ENCODE measurements at places on chromosomes 3 and 15. TPM values are rescaled to one million over a fixed set of nuclear protein-coding genes. Genes with fewer than 3 reads are reported as not detected.

DNA sequence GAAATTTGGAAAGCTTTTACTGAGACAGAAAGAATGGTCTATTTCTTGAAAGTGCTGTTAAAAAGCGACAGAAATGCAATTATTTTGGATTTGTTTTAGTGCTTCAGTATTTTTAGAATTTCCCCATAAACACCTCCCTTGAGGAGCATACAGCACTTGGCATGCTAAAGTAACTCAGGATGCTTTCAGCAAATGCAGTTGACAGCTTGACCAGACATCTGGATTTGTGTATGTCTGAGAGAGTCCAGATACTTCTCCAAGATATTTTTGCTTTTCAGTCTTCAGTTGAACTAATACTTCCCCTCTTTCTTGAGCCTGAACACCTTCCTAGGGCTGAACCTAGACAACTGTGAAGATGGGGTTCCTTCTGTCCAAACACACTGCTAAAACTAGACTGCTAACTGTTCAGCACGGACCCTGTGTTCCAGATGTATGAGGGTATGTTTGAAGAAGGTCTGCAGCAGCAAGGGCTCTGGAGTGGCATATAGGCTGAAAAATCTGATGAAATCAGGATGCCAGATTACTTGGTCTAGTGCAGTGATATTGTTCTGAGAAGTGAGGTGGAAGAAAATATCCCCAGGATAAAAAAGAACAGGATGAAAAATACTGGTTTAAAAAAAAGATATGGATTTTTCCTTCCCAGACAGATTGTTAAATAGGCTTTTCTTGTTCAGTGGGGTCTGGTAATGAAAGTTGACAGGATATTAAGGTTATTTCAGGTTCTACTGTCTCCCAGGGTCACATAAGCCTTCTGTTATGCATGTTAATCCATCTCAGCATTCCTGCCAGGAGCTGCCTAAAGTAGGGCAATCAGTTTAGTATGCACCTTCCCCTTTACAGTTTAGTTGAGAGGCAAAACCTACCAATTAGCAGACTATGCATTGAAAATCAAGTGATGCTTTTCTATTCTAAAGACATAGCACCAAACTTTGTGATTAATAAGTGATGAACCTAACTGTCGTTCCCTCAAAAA, 516.9 kb upstream of the TBL1XR1 start:
- no peak for DNase-seq

GRCh38 chr3:99396651-99397275, 241.6 kb upstream of the COL8A1 start:
- DNase-seq, result no peak

DNA sequence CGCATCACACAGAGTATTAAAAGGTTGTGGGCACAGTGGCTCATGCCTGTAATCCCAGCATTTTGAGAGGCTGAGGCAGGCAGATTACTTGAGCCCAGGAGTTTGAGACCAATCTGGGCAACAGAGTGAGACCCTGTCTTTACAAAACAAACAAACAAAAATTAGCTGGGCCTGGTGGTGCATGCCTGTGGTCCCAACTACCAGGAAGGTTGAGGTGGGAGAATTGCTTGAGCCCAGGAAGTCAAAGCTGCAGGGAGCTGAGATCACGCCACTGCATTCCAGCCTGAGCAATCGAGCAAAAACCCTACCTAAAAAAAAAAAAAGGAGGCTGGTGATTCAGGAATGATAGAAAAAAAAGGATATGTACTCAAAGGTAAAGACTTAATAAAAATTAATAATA, 28.2 kb upstream of the ST6GAL1 start:
- no peak for DNase-seq

GRCh38 chr3:48686538-48687219, 964 bp upstream of the NCKIPSD start:
- no peak for DNase-seq

GRCh38 chr3:197169028-197169427, 129.4 kb downstream of the DLG1 start:
- no peak for DNase-seq

DNA sequence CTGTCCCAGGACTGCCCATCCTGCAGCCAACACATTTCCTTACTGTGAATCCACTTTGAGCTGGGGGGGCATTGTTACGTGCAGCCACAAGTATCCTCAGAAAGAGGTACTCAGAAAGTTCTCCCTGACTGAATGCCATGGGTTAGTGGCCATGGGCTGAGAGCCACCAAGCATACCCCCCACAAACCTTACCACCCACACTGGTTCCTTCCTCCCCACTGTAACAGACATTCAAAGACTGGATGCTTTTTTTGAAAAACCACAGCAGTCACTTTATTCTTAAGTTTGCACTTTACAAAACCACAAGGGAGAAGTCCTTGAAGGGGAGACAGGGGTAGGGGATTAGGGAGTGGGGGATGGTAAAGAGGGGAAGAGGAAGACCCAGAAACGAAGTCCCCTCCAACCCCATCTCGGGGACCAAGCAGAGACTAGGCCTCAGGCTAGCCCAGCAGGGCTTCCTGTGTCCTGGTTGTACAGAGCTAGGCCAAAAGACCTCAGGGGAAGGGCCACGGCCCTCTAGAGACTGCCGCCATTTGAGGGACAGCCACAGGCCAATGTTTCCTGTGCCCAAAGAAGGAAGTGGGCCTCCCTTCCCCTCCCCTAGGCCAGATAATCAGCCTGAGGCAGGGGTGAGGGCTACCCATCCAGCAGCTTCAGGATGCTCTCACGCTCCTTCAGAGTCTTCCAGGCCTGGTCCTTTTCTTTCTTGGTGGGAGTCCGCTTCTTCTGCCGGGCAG, 10.1 kb upstream of the CAMK1 start:
- DNase-seq, result peak; percentile 47

DNA sequence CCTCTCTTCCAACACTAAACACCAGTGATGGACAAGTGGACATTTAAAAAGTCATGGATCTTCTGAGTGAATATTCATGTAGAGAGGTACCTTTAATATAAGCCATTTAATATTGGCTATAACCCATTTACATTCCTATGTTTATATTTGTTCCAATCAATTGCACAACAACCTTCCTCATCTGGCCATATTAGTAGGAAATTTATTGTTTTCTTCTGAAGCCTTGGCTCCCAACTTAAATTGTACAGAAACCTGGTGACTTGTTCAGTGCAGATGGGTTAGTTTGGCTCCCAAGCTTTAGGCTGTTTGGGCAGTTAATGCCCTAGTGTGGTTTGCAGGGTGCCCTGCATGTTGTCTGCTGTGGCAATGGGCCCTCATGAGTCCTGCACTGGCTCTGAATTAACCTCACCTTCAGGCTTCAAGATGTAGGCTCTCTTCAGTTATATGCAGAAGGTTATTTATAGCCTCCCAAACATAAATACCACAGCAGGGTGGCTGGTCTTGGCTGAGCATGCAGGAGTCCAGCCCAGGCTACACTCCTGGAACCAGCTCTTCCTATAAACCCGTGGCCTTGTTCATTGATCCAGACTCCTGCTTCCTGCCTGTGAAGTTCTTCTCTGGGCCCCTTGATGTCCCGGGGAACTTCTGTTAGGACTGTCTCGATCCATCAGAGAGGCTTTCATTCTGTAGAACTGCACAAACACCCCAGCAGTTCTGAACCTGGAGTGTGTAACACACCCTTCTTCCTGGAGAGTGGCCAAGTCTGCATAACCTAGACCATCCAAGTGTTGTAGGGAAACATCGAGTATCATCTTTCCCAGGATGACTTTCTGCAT, 57.0 kb downstream of the DUT start:
- DNase-seq, result no peak

GRCh38 chr15:77644543-77645247, 12.0 kb upstream of the LINGO1 start:
- no peak for DNase-seq

The THAP10 gene
- total RNA-seq, result not detected

DNA sequence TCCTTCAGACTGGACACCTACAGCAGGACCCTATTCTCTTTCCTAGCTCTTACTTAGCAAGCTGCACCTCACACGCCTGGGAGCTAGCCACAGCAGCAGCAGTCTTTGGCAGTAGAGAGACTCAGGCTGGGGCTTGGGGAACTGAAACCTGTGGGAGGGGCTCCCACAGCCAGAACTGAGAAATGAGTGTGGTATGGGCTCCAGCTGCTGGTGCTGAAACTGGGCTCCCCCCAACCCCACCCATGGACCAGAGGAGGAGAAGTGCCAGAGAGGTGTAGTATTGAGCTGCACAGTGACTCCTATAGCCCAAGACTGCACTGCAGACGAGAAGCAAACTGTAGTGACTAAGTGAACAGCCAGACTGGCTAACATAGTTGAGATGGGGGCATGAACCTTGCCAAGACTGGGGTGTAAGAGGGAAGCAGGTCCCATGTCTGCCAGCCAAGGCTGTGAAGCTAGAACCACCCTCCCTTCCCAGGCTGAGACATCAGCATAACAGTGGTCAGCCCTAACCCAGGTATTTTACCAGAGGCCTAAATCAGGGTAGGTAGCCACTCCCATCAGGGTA, 62.5 kb downstream of the MYO5A start:
- peak; percentile 48 for DNase-seq

- DNase-seq, result no peak
These were observed 188.1 kb downstream of the BBX start for GRCh38 chr3:107710851-107711250.

The A4GNT gene
- not detected for total RNA-seq

- no peak for DNase-seq
These were observed 493.4 kb upstream of the TGFBR2 start for GRCh38 chr3:30112902-30113484.

DNA sequence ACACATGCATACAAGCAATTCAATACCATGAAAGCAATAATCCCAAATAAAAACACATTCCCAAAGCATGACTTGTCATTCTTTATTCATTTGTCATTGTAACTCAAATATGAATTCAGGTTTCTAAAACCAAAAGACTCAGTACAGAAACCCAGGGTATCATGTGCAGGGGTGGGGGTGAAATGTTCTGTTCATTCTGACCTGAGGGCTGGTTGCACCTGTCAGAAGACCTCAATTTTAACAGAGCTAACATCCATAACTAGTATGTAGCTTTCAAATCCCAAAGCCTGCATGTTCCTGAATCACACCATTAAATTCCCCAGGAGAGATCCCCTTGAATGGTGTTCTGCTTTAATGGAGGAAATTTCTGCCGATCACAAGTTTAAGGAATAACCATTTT, 738.7 kb downstream of the MCTP2 start:
- no peak for DNase-seq

DNA sequence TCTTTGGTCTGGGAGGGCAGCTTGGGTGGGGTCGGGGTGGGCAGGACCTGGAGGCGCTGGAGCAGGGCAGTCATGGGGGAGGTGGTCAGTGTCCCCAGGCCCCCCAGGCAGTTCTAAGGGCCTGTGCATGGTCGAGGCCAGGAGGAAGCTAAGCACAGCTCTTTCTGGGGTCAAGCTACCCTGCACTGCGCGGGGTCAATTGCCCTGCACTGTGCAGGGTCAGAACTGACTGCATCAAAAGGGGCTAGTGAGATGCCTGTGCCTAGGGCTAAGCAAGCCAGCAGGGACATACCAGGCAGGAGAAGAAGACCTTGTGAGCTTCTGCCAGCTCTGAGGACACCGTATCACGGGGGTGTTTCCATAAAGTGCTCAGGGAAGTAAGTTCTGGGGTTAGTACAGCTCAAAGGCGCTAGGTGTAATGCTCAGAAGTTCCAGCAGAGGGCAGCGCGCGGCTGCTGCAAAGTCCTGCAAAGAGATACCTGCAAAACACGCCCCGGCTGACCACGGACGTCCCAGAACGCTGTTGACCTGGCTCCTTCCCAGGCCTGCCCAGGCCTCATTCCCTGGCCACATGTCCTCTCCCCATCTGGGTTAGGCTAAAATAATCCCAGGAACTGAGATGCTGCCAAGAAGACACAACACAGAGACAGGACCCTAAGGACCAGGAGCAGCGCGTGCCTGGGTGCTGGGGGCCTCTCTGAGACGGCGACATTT, 18.8 kb upstream of the IQSEC1 start:
- DNase-seq, result peak; percentile 89

DNA sequence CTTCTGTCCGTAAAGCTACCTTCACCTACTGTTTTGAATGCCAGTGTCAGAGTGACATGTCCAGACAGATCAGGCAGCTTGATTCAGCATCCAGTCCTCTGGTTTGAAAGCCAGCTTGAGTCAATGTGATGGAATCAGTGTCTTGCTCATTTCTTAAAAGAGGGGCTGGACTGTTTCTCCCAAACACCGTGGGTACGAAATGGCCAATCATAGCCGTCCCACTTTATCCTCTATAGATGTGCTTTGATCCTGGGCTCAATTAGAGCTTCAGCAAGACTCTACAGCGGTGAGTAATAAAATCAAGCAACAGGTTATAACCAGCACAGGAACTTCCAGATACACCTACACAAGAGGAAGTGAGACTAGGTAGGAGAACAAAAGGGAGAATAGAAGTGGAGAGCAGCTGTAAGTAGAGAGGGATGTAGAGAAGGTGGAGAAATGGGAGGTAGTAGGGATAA, 17.0 kb upstream of the OR5K1 start:
- DNase-seq, result no peak

The SEMA3B gene
- total RNA-seq, result 0.33 TPM

DNA sequence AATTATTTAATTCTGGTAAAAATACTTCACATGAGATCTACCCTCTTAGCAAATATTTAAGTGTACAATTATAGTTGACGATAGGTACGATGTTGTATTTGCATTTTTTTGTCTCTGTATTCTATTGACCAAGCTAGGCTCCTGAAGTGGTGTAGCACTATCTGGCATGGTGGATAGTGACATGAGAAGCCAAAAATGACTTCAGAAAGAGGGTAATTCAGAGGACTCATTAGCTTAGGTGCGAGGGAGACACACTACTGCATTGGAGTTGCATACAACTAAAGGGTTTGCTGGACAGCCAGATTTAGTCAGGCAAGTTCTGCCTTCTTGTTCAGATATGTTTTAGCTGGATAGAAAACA, 50.6 kb downstream of the KBTBD8 start:
- no peak for DNase-seq

DNA sequence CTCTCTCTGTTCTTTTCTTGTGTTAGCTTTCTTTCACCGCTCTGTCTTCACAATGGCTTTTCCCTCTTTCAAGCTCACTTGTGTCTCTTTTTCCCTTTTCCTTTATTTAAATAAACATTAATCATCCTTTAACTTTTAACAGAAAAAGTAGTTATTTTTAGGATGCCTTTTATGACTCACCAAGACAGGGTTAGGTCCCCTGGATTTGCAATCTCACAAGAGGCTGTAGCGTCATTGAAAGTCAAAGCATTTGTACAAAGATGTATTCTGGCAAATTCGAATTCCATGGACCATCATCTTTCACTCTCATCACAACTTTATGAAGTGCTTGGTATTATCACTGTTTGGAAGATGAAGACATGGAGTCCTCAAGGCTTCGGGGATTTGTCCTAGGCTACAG, 34.8 kb upstream of the MCTP2 start:
- DNase-seq, result no peak

The ALPK3 gene
- 0.05 TPM for total RNA-seq

DNA sequence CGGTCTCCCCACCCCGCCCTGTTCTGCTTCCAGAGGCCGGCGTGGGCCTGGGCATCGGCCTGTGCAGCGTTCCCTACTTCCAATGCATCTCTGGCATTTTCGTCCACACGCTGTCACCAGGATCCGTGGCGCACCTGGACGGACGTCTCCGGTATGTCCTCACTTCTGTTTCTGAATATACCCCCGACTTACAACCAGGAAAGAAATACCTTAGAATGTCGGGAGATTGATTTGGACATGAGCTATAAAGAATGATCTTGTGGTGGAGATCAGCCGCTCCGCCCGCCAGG, 41.4 kb downstream of the STARD5 start:
- DNase-seq, result peak; percentile 1

The ECE2 gene
- total RNA-seq, result not detected

- peak; percentile 93 for DNase-seq
These were observed 4.2 kb downstream of the SEMA3B start for GRCh38 chr3:50272911-50273688.

- DNase-seq, result no peak
These were observed 645.5 kb downstream of the RBMS3 start for GRCh38 chr3:29926378-29926777.

All from activated naive CD4-positive, alpha-beta T cell treated with anti-CD3 and anti-CD28 coated beads for 36 hours (primary cell).